Activated naive CD4-positive, alpha-beta T cell treated with anti-CD3 and anti-CD28 coated beads for 36 hours (primary cell): ENCODE measurements at places on chromosomes 5 and 9. TPM values are rescaled to one million over a fixed set of nuclear protein-coding genes. Genes with fewer than 3 reads are reported as not detected.
A peak's percentile ranks its signal among the peaks of the same experiment; 100 is the strongest.

The ZNF608 gene
- not detected for total RNA-seq

DNA sequence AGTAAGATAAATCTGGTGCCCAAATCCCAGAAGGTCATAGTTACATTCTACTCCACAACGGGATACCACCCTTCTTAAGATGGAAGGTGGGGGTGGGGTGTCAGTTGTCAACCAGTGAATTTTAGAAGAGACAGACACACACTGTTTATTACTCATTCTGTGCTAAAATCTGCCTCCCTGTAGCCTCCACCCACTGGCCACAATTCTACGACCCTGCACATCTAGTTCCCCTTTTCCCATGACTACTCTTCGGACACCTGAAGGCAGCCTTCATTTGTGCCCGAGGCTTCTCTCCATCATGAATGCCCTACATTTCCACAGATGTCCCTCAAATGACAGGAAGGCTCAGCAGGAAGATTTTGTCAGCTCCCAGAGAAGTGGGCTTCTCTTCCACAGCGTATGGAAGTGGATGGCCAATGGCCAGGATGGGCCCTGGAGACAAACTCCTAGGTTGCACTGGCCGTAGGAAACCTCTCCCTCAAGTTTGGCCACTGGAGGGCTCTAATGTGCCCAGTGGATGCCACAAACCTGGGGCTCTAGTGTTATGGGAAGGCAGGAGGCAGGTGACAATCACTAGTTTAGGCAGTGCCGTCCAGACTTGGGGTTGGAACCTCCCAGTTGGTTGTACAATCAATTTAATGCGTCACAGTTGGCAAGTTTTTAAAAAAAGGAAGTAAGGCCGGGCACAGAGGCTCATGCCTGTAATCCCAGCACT is 46.6 kb downstream of the PTPN3 start:
- no peak overlapping the region for H3K4me3 ChIP-seq
- no peak for DNase-seq
- no peak overlapping the region for H3K27ac ChIP-seq
- H3K27me3 ChIP-seq = peaks cover 15% of the 10 kb centered on the region
- no peaks in the 10 kb centered on the region for H3K36me3 ChIP-seq

The SHC3 gene
- not detected for total RNA-seq

The LURAP1L gene
- not detected for total RNA-seq

The SPINK5 gene
- total RNA-seq = not detected

- no peak overlapping the region for H3K4me3 ChIP-seq
- H3K27me3 ChIP-seq = no peaks in the 10 kb centered on the region
- no peak overlapping the region for H3K27ac ChIP-seq
These were observed 56.3 kb downstream of the SLF1 start for GRCh38 chr5:94674490-94675382.

The CDH18 gene
- not detected for total RNA-seq

DNA sequence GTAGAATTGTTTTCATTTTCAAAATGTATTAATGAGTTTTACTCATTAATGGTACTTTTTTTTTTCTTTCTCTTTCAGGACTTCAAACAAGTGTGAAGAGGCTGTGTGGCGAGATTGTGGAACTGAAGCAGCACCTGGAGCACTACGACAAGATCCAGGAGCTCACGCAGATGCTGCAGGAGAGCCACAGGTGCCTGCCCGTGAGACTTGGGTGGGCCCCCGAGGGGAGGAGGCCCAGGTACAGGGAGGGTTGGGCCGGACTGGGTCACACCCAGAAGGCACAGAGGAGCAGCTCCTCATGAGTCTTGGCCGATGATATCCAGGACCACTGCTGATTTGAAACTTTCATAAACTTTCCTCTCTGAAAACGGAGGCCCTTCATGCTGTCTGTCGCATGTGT is 35.6 kb downstream of the CEP72 start:
- H3K4me1 ChIP-seq = no peaks in the 10 kb centered on the region
- no peak overlapping the region for H3K27ac ChIP-seq
- H3K27me3 ChIP-seq = no peaks in the 10 kb centered on the region
- no peak for DNase-seq
- no peak overlapping the region for H3K4me3 ChIP-seq

DNA sequence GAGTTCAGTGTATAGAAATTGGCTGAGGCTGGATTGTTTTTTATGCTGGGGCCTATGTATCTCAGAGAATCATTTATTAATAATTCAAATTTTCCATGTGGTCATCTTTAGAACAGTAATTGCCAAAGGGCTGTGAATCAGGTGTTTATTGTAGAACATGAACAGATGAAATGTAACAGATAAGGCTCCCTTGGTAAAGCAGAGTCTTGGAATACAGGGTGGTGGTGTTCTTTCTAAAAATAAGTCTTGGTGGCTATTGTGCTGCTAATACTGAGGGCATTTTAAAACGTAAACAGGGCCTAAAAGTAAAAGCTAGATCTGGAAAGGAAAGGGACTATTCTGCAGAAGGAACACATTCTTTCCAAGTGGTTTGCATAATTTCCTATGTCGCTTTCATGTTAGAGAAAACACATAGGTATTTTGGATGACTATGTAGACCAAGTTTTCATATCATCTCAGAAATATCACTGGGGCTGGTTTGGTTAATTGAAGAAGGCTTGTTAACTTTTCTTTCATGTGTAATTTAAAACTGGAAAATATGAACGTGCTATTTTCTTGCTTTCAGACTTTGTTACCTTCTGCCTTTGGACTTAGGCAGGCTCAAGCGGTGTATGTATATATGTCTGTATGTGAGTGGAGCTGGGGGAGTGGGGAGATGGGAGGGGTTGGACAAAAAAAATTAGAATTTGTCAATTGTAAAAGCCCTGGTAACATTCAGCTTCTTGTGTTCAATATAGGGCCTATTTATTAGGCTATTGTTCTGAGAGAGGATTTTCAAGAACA is 119.9 kb upstream of the ANKRD55 start:
- no peak overlapping the region for H3K4me3 ChIP-seq
- H3K4me1 ChIP-seq = peaks cover 40% of the 10 kb centered on the region
- no peaks in the 10 kb centered on the region for H3K36me3 ChIP-seq

The PTGER4 gene
- total RNA-seq = 83.8 TPM

DNA sequence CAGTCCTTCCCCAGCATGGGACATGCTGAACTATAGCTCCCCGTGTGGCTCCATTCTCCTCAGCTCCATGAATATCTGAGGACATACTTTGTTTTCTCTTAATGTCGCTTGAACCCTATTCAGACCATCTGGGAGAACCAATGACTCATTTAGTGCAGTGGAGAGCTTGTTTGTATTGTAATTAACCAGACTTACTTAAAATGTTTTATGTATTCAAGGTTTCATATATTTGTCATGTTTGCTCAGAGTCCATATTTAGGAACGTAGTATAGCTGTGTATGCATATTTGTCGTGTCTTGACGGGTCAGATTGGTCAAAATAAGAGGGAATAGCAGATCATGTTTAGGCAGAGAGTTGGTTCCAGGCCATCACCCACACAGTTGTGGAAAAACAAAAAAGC is 150.1 kb upstream of the NTRK2 start:
- H3K4me1 ChIP-seq = no peaks in the 10 kb centered on the region
- no peak overlapping the region for H3K4me3 ChIP-seq
- peaks cover 5% of the 10 kb centered on the region for H3K27me3 ChIP-seq
- no peak for DNase-seq
- H3K27ac ChIP-seq = no peak overlapping the region

DNA sequence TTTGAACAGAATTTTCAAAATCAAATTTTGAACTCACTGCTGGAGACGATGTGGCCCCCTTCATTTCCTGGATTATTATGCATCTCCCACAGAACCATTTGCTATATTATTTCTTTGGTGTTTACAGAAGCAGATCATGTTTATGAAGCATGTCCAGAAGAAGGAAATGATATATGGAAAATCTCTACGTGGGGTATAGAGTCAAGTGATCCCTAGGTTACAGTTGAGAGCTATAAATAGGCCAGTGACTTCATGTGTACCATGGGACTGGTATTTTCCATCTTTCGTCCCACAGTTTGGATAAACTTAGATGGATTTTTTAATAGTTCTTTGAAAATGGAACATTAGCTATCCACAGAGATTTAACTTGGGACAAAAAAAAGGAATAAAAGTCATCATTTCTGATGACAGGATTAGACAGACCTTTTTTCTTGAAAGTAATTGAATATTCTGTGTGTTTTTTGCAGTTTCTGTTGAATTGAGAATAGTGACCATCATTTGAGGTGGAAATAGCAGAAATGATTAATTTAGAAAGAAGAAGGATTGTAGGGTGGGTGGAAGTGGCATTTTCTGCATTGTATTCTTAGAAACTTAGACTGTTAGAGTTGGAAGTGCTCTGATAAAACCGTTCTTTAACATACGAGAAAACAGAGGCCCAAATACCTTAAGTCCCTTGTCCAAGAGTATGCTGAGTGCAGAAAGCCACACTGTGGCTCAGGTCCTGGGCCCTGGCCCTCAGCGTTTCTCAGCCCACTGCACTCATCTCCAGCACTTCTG is 136.4 kb downstream of the PIP5K1B start:
- H3K27me3 ChIP-seq = no peaks in the 10 kb centered on the region
- no peak overlapping the region for H3K4me3 ChIP-seq
- peaks cover 4% of the 10 kb centered on the region for H3K4me1 ChIP-seq

The FGD3 gene
- 58.8 TPM for total RNA-seq

- no peak overlapping the region for H3K4me3 ChIP-seq
- H3K4me1 ChIP-seq = peaks cover 11% of the 10 kb centered on the region
- H3K27ac ChIP-seq = no peak overlapping the region
- no peak for DNase-seq
- H3K27me3 ChIP-seq = no peaks in the 10 kb centered on the region
These were observed 70.6 kb downstream of the SPIN1 start for GRCh38 chr9:88458716-88459465.

- no peak for DNase-seq
- no peaks in the 10 kb centered on the region for H3K27me3 ChIP-seq
- H3K27ac ChIP-seq = peak overlapping the region; percentile 74
- peaks cover 68% of the 10 kb centered on the region for H3K4me1 ChIP-seq
- no peak overlapping the region for H3K4me3 ChIP-seq
These were observed 5.0 kb downstream of the JADE2 start for GRCh38 chr5:134530301-134531077.

GRCh38 chr5:135743705-135744411 is 90.6 kb upstream of the SLC25A48 start:
- no peak overlapping the region for H3K27ac ChIP-seq
- no peak for DNase-seq
- no peak overlapping the region for H3K4me3 ChIP-seq
- H3K4me1 ChIP-seq = no peaks in the 10 kb centered on the region
- peaks cover 2% of the 10 kb centered on the region for H3K27me3 ChIP-seq
- no peaks in the 10 kb centered on the region for H3K36me3 ChIP-seq

The SLC4A9 gene
- 0.07 TPM for total RNA-seq

The FOXI1 gene
- total RNA-seq = not detected

The PCDHA11 gene
- not detected for total RNA-seq

DNA sequence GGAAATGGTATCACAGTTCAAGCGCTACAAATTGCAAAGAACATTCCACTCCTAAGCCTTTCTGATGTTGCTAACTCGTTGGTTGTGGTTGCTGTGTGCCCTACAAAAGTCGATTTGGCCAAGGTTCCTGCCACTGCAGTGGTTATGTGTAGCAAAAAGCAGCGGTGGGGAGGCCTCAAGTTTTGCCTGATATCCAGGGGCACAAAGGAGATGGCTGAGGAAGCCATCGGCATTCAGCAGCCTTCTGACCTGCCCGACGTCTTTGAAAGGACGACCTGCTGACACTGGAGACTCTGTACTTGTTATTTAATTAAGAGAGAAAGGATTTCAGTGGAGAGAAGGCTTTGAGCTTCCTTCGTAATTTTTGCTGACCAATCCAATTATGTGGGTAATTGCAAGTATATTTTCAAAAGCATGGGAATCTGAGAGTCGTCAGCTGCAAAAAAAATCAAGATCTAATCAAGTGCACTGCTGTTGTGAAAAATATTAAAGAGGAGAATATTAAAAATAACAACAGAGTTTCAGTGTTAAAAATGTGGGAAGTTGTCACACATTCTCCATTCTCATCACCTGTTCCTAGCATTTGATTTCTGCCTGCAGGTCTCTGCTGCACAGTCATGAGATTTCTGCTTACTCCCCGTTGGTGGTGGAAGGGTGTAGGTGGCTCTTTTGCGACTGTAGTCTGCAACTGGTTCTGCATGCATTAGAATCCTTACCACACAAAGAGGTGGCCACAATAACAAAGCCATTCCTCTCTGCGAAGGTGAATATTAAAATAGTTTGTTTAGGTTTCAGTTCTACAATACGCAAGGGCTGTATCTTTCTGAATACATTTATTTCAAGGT is 319.2 kb downstream of the IRX2 start:
- peaks cover 5% of the 10 kb centered on the region for H3K27me3 ChIP-seq
- DNase-seq = no peak
- no peaks in the 10 kb centered on the region for H3K36me3 ChIP-seq

DNA sequence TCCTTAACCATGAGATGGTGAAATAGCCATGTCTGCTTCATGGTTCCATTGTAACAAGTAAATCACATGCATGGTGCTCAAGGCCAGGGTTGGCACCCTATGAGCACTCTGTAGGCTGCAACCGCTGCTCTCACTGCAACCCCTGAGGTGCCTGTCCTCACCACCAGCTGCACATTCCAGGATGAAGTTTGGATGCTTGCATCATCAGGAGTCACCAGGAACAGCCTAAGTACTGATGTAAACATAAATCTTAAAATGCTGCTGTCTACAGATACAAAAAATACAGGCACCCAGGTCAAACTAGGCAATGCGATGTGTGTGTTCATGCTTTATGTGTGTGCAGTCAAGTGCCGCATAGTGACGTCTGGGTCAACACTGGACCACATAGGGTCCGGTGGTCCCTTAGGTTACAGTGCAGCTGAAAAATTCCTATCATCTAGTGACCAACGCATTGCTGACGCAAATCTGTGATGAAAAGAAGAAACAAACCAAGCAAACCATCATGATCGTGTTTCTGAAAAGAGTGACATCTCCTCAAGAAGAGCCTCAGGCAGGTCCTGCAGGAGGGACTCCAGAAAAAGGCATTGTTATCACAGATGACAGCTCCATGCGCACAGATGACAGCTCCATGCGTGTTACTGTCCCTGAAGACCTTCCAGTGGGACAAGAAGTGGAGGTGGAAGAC is 234.8 kb downstream of the AUH start:
- peaks cover 21% of the 10 kb centered on the region for H3K4me1 ChIP-seq
- no peak overlapping the region for H3K4me3 ChIP-seq
- DNase-seq = no peak
- peaks cover 1% of the 10 kb centered on the region for H3K36me3 ChIP-seq
- H3K27me3 ChIP-seq = peaks cover 6% of the 10 kb centered on the region

The PCDHGA9 gene
- 0.07 TPM for total RNA-seq

DNA sequence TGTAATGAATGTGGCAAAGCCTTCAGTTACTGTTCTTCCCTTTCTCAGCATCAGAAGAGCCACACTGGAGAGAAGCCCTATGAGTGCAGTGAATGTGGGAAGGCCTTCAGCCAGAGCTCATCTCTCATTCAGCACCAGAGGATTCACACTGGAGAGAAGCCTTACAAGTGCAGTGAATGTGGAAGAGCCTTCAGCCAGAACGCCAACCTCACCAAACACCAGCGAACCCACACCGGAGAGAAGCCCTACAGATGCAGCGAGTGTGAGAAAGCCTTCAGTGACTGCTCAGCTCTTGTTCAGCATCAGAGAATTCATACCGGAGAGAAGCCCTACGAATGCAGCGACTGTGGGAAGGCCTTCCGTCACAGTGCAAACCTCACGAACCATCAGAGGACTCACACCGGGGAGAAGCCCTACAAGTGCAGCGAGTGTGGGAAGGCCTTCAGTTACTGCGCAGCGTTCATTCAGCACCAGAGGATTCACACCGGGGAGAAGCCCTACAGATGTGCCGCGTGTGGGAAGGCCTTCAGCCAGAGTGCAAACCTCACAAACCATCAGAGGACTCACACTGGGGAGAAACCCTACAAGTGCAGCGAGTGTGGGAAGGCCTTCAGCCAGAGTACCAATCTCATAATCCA is 6.8 kb downstream of the RPL12 start:
- DNase-seq = no peak
- H3K4me3 ChIP-seq = no peak overlapping the region
- H3K36me3 ChIP-seq = peaks cover 78% of the 10 kb centered on the region
- H3K4me1 ChIP-seq = peaks cover 31% of the 10 kb centered on the region

The CBY3 gene
- not detected for total RNA-seq
